ENCODE measurements at places on chromosomes 3 and 15.

GRCh38 chr3:163011596-163011995, 1515.0 kb downstream of the OTOL1 start:
- DNase-seq, result no peak

DNA sequence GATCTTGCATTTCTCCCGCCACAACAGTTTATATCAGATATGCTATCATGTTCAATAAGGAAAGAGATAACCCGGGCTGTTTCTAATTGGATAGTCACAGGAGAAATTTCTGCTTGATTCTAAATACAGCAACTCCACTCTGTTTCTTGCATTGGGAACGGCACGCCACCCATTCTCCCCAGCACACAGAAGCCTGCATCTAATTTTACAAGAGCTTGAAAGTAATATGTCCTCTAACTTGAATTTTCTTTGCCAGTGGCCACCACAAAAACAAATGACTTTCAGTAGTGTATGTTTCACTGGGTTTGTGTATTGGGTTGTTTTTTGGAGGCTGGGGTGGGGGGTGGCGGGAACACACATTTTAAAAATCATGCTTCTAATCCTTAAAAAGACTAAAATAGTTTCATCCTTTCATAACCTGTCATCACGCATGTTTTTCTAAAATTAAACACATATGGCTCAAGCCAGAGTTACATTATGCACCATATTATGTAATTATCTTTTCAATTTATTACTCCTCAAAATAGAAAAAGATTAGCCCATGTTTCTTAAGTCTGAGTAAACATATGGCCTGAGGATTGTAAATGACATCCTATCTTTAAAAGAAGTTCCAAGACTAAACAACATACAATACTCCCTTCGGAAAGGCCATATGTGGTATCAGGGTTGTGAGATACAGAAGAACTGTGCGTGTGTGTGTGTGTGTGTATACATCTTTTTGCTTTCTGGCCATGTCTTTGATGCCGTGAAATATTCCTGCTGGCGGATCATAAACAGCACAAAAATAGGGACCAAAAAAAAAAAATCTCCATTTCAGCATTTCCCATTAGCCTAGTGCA, 176.3 kb downstream of the FOXP1 start:
- DNase-seq, result no peak

DNA sequence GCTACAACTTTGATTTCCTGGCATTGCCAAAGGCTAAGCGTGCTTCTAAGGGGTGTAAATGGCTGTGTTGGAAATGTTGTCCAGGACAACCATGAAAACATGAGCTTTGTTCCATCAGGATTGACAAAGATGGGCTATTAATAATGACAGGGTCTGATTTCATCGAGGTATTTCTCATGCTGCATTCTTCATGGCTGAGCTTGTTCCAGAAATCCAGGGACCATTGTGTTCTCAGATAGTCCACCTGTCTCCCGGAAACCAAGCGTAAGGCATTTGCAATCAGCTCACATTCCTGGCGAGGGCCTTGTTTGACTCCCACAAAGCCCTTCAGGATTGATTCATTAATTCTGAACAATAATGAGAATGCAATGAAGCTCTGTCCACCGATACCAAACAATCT, 111.3 kb downstream of the CD47 start:
- DNase-seq, result no peak

DNA sequence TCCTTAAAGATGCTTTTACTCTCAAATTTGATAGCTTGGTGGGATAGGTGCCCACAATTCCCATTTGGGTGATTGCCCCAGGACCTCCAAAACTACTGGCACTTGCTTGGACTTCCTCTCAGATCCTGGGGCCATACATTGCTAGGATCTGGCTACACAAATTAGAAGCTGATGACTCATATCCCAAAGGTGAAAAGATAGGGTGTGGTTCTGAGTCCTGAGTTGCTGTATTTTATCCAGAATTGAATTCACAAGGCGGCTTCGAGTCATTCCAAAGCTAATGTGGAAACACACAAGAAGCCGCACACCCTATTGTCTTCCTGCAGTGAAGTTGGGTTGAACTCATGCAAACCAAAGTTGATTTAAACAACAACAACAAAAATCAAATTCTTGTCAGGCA, 53.4 kb downstream of the DUT start:
- no peak for DNase-seq

DNA sequence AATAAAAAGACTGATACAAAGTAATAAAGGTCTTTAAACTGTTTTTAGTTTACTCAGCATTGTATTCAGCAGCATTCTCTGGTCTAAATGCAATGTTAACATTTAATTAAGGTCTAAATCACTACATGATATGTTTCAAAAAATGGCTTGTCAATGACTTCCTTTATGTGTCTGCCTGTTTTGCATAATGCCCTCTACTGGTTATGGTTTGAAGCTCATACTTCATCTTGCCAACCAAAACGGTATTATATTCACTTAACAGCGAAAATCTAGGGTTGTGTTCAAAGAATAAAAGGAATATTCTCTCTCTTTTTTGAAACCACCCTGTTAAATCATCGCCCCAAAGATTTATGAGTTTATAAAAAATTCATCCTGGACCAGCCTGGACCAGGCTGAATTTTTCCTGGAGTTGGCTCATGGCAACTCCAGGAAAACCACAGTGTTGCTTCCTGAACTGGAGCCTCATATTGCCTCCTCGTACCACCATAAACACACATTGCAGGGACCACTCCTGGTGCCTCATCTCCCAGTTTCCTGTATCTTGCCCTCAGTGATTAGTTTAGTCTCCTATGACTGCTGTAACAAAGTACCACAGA, 6.7 kb upstream of the NCEH1 start:
- DNase-seq, result no peak

DNA sequence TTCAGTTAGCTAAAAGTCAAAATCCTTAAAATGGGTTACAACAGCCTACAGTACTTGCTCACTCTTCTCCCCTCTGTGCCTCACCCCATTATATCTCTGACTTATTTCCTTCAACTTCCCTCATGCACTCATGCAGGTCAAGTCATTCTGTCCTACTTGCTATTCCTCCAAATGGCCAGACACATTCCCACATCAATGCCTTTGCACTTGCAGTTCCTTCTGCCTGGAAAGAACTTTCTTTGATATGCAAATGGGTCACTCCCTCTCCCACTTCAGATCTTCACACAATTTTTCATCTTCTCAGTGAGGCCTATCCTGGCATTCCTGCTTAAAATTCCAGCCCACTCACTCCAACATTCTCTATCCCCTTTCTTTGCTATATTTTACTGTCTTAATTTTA, 547.2 kb upstream of the TGFBR2 start:
- no peak for DNase-seq

GRCh38 chr3:64848822-64849221, 161.0 kb upstream of the ADAMTS9 start:
- no peak for DNase-seq

GRCh38 chr3:126995926-126996512, 13.1 kb downstream of the PLXNA1 start:
- DNase-seq, result no peak

Measured in activated naive CD4-positive, alpha-beta T cell (primary cell).